ENCODE measurements at places on chromosomes 12 and 14.
A peak's percentile ranks its signal among the peaks of the same experiment; 100 is the strongest.

DNA sequence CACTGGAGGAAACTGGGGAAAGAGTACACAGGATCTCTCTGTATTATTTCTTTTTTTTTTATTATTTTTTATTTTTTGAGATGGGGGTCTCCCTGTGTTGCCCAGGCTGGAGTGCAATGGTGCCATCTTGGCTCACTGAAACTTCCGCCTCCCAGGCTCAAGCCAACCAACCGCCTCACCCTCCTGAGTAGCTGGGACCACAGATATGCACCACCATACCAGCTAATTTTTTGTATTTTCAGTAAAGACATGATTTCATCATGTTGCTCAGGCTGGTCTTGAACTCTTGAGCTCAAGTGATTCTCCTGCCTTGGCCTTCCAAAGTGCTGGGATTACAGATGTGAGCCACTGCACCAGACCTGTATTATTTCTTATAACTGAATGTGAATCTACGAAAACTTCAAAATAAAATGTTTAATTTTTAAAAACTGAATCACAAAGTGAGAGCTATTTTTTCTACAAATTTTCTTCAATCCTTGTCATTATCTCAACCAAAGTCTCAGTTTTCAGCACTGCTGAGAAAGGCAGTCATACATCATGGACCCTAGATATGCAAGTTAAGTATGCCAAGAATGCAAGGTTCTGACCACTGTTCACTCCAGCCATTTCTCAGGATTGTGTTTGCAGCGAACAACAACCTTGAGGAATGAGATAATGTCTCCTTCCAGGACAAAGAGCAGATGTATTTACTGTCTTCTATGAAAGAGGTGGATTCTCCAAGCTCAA, 2.4 kb downstream of the EAPP start:
- peaks cover 21% of the 10 kb centered on the region for H3K4me1 ChIP-seq
- no peaks in the 10 kb centered on the region for H3K27me3 ChIP-seq
- peaks cover 4% of the 10 kb centered on the region for H3K36me3 ChIP-seq
- no peak overlapping the region for H3K27ac ChIP-seq
- DNase-seq: no peak

GRCh38 chr14:71467361-71467811, 464.8 kb upstream of the RGS6 start:
- no peaks in the 10 kb centered on the region for H3K36me3 ChIP-seq
- no peak for DNase-seq
- H3K4me1 ChIP-seq: no peaks in the 10 kb centered on the region

DNA sequence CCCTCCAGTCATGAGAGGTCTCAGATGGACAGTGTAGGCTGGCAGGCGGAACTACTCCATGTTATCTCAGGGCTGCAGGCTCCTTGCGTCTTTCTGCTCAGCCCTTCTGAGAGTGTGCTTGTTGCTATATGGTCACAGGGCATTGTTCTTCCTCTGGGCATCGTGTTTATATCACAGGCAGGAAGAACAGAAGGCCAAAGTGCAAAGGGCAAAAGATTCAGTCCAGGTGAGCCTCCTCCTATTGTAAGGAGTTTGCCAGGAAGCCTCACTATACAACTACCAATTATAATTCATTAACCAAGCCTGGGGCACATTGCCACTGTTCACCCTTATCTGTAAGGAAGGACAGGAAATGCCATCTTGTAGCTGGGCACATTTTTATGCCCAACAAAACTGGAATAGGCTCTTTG, 195.5 kb upstream of the KITLG start:
- H3K27me3 ChIP-seq: no peaks in the 10 kb centered on the region
- H3K27ac ChIP-seq: peak overlapping the region; percentile 26
- no peak overlapping the region for H3K4me3 ChIP-seq
- peak; percentile 50 for DNase-seq
- no peaks in the 10 kb centered on the region for H3K36me3 ChIP-seq

GRCh38 chr12:66108386-66108785, 22.2 kb downstream of the LLPH start:
- H3K36me3 ChIP-seq: no peaks in the 10 kb centered on the region
- DNase-seq: no peak
- H3K4me1 ChIP-seq: peaks cover 10% of the 10 kb centered on the region
- no peak overlapping the region for H3K4me3 ChIP-seq
- H3K27me3 ChIP-seq: no peaks in the 10 kb centered on the region
- no peak overlapping the region for H3K27ac ChIP-seq

GRCh38 chr12:120508537-120508936, 12.6 kb downstream of the DYNLL1 start:
- H3K4me3 ChIP-seq: no peak overlapping the region
- H3K36me3 ChIP-seq: peaks cover 5% of the 10 kb centered on the region
- no peaks in the 10 kb centered on the region for H3K4me1 ChIP-seq

DNA sequence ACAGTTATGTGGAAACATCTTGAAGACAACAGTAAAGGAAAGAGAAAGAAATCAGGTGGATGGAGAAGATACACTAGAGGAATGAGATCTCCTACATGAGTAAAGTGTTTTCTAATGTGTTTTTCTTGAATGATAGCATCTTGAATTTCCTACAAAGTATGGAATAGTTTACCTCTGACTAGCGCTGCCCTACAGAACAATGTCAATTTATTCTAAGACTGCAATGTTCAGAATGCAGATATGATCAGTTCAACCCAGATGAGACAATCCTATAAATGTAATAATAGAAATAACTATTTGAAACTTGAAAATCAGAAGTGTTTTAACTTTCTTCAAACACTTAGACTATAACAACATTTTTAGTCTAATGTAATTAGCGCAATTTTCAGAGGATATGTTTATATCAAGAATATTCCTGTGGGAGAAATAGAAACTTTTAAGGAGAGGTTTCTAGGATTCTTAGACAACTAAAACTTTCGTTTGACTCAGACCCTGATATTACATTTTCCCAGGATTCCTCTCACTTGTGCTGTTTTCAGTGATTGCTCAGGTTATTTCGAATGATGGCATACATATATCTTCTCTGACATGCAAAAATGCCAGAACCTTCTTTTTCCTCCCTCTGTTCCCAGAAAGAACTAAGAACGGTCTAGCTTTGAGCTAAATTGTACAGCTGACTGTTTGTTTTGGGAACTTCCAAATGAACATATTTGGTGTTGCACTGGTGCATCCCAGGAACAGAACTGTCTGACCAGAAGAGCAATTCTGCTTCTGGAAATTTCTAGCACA, 1017.4 kb downstream of the DIO2 start:
- H3K27me3 ChIP-seq: no peaks in the 10 kb centered on the region
- H3K27ac ChIP-seq: no peak overlapping the region
- H3K4me1 ChIP-seq: no peaks in the 10 kb centered on the region
- no peak overlapping the region for H3K4me3 ChIP-seq
- no peak for DNase-seq

DNA sequence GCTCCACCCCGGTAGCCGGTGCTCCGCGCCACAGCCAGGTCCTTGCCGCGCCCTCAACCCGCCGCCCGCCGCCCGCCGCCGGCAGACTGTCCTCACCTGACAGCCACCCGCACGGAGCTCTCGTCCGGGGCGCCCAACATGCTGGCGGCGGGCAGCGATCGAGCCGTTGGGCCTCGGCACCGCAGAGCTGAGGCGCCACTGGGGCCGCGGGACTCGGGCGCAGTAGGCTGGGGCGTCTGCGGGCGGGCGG, 164 bp downstream of the KIF21A start:
- no peak for DNase-seq
- peak overlapping the region; percentile 85 for H3K27ac ChIP-seq
- no peaks in the 10 kb centered on the region for H3K36me3 ChIP-seq
- H3K4me1 ChIP-seq: peaks cover 21% of the 10 kb centered on the region
- peak overlapping the region; percentile 90 for H3K4me3 ChIP-seq

DNA sequence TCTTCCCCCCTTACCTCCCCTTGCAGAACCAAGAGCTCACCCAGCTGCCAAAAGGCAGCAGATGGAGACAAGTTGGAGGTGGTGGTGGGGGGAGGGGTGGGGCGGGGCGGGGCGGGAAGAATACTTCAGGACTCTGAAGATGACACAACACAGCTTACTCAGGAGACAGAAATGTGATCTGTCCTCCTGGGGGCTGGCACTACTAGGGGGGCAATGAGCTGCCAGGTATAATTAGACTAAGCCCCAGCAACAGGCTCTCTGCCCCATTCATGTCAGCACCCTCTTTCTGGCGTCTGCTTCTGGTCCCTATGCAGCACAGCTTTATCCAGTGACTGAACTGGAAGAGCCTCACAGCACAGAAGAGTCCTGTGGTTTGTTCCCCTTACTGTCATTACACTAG, 407.0 kb downstream of the MED13L start:
- no peak overlapping the region for H3K27ac ChIP-seq
- DNase-seq: no peak
- no peaks in the 10 kb centered on the region for H3K27me3 ChIP-seq
- H3K4me3 ChIP-seq: no peak overlapping the region
- peaks cover 9% of the 10 kb centered on the region for H3K4me1 ChIP-seq

DNA sequence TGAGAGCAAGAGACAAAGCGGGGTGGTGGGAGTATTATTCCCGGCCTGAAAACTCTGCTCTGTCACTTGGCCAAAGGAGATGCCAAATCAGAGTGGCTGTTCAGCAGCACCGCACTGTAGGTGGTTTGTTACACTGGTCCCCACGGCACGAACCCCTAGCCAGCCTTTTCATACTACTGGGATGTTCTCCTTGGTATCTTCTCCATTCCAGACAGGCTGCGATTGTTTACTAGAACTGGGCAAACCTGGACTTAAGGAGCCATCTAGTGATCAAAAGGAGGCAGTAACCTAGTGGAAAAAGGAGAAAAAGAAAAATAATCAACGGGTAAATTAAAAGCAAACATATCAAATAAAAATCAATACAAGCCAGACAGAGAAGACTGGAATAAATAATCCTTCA, 58.9 kb upstream of the TMTC2 start:
- H3K4me1 ChIP-seq: peaks cover 5% of the 10 kb centered on the region
- H3K4me3 ChIP-seq: no peak overlapping the region
- no peak overlapping the region for H3K27ac ChIP-seq
- DNase-seq: no peak
- H3K27me3 ChIP-seq: no peaks in the 10 kb centered on the region
- H3K36me3 ChIP-seq: no peaks in the 10 kb centered on the region

DNA sequence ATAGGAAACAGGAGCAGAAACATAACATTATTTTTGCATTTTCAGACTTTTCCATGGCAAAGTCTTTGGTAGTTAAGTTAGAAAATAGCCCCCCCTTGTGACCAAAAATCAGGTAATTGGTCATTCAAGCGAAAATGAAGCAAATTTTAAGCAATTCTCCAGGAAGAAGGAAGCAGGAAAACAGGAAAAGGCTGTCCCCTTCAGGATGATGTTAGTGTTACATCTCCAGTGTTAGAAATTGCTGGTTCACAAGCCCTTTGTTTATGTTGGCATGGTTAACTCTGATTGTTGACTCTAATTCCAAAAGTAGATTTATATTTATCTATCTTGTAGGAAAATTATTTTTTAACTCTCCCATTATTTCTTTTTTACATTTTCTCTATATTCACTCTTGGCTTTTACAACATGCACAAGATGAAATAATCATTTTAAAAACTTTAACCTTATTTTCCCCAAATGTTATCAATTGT, 18.8 kb upstream of the GAS2L3 start:
- no peak overlapping the region for H3K27ac ChIP-seq
- no peaks in the 10 kb centered on the region for H3K27me3 ChIP-seq
- H3K4me3 ChIP-seq: no peak overlapping the region
- H3K36me3 ChIP-seq: no peaks in the 10 kb centered on the region
- peaks cover 12% of the 10 kb centered on the region for H3K4me1 ChIP-seq

GRCh38 chr12:70277973-70278372, 34.7 kb downstream of the CNOT2 start:
- H3K4me3 ChIP-seq: no peak overlapping the region
- H3K36me3 ChIP-seq: no peaks in the 10 kb centered on the region

- DNase-seq: no peak
- peaks cover 30% of the 10 kb centered on the region for H3K4me1 ChIP-seq
- no peak overlapping the region for H3K4me3 ChIP-seq
- no peaks in the 10 kb centered on the region for H3K27me3 ChIP-seq
- no peaks in the 10 kb centered on the region for H3K36me3 ChIP-seq
- H3K27ac ChIP-seq: peak overlapping the region; percentile 20
Measured at GRCh38 chr14:24881116-24881893, 168.6 kb downstream of the STXBP6 start.

DNA sequence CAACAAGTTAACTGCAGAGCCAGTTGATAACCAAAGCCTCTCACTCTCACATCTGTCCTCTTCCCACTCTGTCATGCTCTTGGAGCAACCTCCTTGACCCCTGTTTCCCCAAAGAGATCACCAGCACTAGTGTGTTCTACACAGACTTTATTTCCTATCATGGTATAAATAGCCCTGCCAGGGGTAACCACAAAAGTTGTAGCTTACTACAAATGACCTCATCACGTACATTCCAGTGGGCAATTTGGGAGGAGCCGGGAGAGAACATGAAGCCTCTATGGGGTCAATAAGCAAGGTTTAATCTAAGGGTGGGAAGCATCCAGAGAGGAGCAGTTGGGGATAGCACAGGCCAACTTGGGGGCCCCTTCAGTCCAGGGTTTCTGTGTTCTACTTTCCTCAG, 186.5 kb downstream of the KCNA5 start:
- H3K27me3 ChIP-seq: no peaks in the 10 kb centered on the region
- H3K4me1 ChIP-seq: no peaks in the 10 kb centered on the region
- H3K36me3 ChIP-seq: no peaks in the 10 kb centered on the region
- H3K27ac ChIP-seq: no peak overlapping the region
- H3K4me3 ChIP-seq: no peak overlapping the region

DNA sequence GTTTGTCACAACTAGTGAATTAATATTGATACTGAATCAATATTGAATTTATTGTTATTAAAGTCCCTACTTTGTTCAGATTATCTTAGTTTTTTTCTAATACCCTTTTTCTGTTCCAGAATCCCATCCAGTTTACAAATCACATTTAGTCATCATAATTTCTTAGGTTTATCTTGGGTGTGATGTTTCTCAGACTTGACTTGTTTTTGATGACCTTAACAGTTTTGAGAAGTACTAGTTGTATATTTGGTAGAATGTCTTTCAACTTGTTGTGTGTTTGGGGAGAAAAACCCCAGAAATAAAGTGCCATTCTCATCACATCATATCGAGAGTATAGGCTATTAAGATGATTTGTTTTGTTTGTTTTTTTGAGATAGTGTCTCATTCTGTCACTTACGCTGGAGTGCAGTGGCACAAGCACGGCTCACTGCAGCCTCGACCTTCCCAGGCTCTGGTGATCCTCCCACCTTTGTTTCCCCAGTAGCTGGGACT, 19.5 kb downstream of the MRPS35 start:
- H3K4me3 ChIP-seq: no peak overlapping the region
- H3K36me3 ChIP-seq: peaks cover 4% of the 10 kb centered on the region
- H3K27me3 ChIP-seq: no peaks in the 10 kb centered on the region

- no peak overlapping the region for H3K4me3 ChIP-seq
- peaks cover 4% of the 10 kb centered on the region for H3K27me3 ChIP-seq
- no peaks in the 10 kb centered on the region for H3K4me1 ChIP-seq
- DNase-seq: no peak
- H3K27ac ChIP-seq: no peak overlapping the region
Measured at GRCh38 chr14:36221112-36221511, 44.6 kb upstream of the PTCSC3 start.
